Activated T-cell treated with anti-CD3 and anti-CD28 coated beads, Interleukin-2, amount 50 U/mL, for 48 hours (primary cell): ENCODE measurements at places on chromosomes 3 and 15.

DNA sequence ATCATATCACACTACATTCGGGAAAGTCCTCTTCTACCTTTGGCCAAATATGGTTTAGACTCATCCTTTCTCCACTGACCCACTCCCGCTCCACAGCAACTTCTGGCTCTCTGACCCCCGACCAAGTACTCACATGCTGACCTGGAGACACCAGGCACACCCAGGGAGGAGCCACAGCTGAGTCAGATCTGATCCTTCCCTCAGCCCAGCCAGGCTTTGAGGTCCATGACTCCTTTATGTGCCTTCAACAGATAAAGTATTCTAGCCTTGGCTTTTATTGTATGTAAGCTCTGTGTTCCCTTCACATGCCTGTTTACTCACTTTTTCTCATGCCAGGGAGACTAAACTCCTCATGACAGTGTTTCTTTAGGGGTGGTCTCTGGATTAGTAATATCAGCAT lies 166.9 kb upstream of the UMPS start:
- DNase-seq: no peak

DNA sequence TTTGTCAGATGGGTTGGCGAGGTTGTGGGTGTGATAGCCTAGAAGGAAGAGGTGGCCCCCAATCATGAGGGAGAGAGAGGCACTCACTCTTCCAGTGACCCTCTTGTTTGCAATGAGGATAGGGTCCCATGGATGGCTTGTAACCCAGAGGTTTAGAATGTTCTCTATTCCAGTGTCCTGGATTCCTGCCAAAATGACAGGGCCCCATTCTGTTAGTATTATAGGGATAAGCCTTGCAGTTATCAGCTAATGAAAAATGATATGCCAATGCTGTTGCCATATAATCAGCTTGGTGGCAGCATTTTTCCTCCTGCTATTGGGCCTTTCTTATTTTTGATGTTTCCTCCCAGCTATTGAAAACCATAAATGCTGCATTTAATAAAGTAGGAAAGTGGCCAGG lies 23.3 kb upstream of the SENP7 start:
- DNase-seq: no peak

- DNase-seq: no peak
Measured at GRCh38 chr3:55701997-55702396, 214.9 kb upstream of the WNT5A start.

- DNase-seq: no peak
Measured at GRCh38 chr3:187447737-187448136, 79.6 kb downstream of the RTP4 start.

- DNase-seq: no peak
Measured at GRCh38 chr3:67384016-67384415, 270.4 kb downstream of the SUCLG2 start.

- DNase-seq: no peak
Measured at GRCh38 chr3:37660782-37661181, 200.9 kb upstream of the CTDSPL start.

GRCh38 chr15:29131840-29132420 lies 137.7 kb downstream of the NSMCE3 start:
- no peak for DNase-seq

GRCh38 chr3:38551026-38551832 lies 55.1 kb downstream of the EXOG start:
- no peak for DNase-seq

- DNase-seq: no peak
Measured at GRCh38 chr3:153215966-153216365, 53.9 kb downstream of the RAP2B start.

- DNase-seq: no peak
Measured at GRCh38 chr3:39327053-39327745, 2.3 kb upstream of the CCR8 start.

GRCh38 chr3:122094125-122094524 lies 39.0 kb downstream of the CD86 start:
- no peak for DNase-seq

GRCh38 chr3:23103764-23104163 lies 99.4 kb upstream of the UBE2E2 start:
- no peak for DNase-seq

- DNase-seq: no peak
Measured at GRCh38 chr3:132289316-132289715, 27.9 kb upstream of the ACP3 start.

DNA sequence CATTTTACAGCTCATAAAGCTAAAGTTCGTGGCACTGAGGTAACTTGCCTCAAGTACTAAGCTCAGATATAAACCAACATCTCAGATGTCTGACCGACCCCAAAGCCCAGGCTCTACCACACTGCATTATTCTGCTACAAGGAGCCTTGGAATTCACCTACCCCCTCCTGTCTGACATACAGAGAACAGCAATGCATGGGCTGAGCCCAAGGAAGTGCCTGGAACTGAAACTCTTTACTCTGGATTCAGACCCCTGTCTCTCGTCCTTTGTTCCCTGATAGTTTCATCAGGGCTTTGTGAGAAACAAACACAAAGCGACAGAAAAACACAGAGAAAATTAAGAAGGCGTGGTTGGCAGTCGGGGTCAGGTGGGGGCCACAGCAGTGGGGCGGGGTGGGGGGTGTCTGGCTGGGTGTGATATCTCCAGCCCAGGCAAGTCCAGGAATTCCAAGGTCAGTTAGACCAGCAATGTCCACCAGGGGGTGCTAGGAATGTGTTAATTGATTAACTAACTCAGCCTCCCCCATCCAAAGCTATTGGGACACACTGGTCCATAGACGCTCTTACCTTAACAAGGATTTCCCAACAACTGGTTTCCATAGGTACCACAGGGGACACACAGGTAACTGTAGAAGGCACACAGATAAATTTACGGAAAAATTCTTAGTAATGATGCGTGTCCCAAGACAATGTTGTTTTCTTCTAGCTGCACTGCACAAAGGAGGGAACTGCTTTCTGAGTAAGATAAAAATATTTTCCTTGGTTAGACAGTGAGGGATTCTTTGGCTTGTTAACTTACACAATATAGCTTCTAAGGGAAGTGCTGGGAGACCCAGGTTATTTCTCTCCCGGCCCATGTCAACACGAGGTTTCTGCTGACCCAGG lies 18.8 kb upstream of the SSUH2 start:
- peak; percentile 55 for DNase-seq

DNA sequence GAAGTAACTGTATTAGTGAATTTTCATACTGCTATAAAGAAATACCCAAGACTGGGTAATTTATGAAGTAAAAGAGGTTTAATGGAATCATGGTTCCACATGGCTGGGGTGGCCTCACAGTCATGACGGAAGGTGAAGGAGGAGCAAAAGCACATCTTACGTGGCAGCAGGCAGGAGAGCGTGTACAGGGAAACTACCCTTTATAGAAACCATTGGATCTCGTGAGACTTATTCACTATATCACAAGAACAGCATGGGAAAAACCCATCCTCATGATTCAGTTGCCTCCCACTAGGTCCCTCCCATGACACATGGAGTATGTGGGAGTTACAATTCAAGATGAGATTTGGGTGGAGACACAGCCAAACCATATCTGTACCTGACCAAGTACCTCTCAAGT lies 812.3 kb upstream of the ALCAM start:
- DNase-seq: no peak

GRCh38 chr3:59404851-59405250 lies 355.0 kb upstream of the CFAP20DC start:
- no peak for DNase-seq

DNA sequence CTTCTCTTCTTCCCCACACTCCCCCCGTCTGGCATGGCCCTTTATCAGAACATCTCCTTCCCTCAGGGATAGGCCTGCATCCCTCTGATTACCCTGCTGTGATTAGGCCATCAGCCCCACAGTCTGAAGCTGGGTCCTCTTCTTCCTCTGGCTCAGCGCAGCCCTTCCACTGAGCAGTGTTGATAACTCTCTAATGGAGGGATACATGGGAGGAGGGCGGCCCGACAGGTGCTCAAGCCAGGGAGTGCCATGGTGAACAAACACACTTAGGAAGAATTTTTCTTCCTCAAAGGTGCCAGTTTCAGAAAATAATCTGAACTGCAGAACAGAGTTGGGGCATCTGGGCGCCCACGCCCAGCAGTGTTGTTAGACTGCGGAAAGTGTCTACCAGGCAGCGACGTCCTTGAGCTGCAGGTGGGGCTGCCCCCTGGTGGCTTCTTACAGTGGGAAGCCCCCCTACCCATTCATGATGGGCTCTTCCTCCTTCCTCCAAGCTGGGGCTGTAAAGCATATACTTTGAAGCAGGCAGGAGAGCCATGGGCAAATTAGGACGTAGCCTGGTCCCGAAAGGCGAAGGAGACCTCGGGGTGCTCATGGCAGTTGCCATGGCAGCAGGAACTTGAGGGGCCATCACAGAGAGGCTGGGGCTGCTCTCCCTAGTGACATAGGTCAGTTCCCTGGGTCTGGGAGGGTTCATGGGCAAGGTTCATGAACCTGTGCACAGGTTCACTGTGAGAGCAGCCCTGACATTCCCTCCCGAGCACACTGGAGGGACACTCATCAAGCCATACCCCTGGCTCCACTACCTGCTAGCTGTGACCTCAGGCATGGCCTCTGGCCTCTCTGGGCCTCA lies 33.2 kb upstream of the NR2C2 start:
- no peak for DNase-seq

- peak; percentile 53 for DNase-seq
Measured at GRCh38 chr3:18738393-18739098, 313.4 kb upstream of the SATB1 start.

DNA sequence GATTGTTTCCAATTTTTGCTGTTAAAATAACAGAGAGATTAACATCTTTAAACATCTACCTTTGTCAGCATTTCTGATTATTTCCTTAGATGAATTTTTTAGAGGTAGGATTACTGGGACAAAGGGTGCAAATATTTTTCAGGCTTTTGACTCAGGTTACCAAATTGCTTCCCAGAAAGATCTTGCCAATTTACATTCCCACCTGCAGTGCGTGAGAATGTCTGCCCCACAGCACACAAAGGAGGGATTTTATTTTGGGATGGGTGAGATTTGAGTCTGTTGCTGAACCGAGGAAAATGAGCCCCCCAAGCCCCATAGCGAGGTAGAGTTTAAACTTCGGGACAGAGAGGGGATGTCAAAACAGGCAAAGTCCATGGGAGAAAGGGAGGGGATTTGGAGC lies 25.9 kb upstream of the RNU6-1 start:
- no peak for DNase-seq

DNA sequence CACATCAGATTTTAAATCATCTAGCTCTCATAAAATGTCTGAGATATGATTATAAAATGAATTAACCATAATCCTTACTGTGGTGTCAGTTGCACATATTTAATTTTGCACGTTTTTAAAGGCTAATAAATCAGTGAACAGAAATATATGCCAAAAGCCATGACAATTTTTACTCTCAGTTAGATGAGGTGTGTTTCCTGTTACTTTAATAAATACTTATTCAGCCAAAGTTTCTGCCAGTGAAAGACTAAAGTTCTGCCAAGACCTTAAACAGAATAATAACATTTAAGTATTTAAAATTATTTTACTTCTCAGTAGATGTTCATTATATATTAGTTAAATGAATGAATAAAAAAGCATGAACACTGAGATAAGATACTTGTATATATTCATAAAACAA lies 1150.1 kb downstream of the NAALADL2 start:
- no peak for DNase-seq

DNA sequence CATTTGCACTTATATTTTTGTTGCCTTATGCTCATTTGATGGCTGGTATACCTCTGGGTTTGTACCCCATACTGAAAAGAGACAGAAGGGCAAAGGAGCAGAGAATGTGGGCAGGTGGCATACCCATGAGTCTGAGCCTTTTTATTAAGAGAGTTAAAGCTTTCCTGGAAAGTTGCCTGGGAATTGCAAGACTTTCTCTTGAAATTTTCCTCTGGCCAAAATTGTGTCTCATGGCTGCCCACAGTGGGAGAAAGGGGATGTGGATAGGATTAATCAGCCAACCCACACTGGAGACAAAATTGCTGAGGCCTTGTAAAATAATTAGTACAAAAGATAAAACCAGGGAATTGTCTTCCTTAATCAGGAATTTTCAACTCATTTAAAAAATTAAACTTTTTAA lies 8.2 kb upstream of the NMD3 start:
- no peak for DNase-seq

DNA sequence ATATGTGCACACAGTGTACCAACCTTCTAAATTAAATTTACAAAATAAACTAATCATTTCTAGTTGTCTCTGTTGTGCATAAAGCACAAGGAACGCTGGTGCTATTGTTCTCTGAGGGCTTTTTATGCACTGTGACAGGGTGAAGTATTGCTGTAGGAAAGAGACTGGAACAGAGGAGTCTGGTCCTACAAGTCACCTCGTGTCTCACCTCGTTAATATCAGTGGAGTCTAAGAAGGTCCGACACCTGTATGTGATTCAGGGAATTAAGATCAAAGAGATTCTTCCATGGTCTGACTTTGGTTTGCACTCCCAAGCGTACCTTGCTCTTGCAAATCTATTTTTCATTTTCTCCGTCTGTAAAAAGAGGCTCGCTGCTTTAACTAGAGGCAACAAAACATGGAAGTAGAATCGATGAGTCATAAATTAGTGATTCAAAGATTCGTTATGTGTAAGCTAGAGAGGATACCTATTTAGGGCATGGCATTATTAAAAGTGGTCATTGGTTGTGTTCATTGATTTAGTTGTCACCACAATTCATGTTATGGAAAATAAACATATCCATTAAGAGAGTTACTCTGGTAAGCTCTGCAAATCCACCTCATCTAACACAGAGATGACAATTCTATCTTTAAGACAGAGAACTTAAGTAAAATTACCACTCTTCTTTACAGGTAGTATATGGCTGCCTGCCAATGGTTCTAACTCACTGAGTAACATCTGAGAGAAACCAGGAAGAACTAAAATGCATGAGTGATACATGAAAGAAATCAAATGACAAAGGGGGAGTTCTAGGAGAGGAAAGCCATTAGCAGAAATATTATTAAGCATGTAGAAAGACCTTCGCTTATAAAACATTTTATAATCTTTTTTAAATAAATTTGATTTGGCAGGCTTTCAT lies 219.4 kb upstream of the GBE1 start:
- no peak for DNase-seq

DNA sequence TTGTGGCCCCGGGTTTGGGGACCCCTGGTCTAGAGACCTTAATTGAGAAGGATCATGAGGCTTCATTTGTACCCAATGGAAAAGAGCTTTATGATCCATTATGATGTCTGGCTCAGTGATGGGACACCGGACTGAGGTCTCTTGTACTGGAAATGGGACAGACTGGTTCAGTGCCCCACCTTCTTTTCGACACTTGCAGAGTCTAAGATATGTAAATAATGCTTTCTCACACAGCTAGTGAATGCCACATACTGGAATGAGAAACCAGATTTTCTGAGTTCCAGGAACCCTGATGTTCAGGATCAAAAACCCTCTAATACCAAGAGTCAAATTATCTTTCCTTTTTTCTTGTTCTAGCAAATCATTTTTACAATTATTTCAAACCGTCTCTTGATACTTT lies 116.3 kb upstream of the ARPP21 start:
- DNase-seq: no peak

- no peak for DNase-seq
Measured at GRCh38 chr15:44790215-44790614, 53.9 kb downstream of the TRIM69 start.

GRCh38 chr15:29776859-29777258 lies 45.4 kb downstream of the TJP1 start:
- DNase-seq: no peak

- peak; percentile 23 for DNase-seq
Measured at GRCh38 chr15:64096668-64097384, 1.0 kb downstream of the SNX1 start.

- no peak for DNase-seq
Measured at GRCh38 chr15:34883042-34883441, 86.5 kb downstream of the AQR start.
